ENCODE measurements at places on chromosomes 4 and X.

DNA sequence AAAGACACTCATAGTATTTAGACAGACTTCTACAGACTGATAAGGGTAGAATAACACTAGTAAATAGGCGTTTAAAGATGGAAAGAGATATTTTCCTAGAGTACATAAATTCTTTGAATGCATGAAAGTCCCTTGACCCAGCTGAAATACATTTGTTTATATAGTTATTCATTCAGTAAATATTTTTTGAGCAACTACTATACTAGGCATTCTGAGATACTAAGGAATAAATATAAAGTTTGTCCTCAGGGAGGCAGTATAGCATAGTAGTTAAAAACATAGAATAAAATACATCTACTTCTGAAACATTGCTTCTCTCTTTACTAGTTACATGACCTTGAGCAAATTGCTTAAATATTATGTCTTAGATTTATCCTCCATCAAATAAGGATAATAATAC is 27.4 kb downstream of the HMGN5 start:
- DNase-seq, result peak; percentile 2

- DNase-seq, result no peak
These were observed 30.0 kb upstream of the FGFR3 start for GRCh38 chr4:1763070-1763549.

DNA sequence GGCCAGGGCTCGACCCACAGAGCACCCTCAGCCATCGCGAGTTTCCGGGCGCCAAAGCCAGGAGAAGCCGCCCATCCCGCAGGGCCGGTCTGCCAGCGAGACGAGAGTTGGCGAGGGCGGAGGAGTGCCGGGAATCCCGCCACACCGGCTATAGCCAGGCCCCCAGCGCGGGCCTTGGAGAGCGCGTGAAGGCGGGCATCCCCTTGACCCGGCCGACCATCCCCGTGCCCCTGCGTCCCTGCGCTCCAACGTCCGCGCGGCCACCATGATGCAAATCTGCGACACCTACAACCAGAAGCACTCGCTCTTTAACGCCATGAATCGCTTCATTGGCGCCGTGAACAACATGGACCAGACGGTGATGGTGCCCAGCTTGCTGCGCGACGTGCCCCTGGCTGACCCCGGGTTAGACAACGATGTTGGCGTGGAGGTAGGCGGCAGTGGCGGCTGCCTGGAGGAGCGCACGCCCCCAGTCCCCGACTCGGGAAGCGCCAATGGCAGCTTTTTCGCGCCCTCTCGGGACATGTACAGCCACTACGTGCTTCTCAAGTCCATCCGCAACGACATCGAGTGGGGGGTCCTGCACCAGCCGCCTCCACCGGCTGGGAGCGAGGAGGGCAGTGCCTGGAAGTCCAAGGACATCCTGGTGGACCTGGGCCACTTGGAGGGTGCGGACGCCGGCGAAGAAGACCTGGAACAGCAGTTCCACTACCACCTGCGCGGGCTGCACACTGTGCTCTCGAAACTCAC is 3.6 kb downstream of the MID1IP1 start:
- DNase-seq, result no peak

- DNase-seq, result no peak
These were observed 276.3 kb downstream of the DCTD start for GRCh38 chr4:182640932-182641331.

DNA sequence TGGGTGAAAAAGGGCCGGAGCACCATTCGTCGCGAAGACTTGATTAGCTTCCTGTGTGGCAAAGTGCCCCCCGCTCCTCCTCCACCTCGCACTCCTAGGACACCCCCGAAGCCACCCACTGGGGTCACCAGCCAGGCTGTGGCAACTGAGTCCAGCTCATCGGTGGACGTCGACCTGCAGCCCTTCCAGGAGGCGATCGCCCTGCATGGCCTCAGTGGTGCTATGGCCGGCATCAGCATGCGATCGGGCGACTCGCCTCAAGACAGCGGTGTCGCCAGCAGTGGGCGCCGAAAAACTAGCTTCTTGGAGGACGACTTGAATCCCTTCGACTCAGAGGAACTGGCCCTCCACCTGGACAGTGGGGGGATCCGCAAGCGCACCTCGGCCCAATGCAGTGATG is 126.8 kb upstream of the CXorf66 start:
- no peak for DNase-seq

DNA sequence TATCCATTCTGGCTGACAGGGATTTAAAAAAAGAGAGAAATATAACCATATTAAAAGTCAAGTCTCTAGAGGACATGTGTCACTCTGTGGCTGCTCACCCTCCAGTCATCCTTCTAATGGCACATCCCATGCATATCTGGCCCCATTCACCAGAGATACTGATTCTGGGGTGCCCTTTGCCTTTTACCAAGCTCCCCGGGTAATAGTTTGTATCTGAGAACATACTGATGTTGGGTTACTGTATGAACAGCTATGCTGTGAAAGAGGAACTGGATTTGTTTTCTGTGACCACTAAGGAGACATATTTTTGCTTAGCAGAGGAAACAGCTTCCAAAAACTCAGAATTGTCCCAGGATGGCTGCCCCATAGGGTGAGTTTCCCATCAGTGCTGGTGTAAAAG is 56.0 kb downstream of the SAT1 start:
- no peak for DNase-seq

DNA sequence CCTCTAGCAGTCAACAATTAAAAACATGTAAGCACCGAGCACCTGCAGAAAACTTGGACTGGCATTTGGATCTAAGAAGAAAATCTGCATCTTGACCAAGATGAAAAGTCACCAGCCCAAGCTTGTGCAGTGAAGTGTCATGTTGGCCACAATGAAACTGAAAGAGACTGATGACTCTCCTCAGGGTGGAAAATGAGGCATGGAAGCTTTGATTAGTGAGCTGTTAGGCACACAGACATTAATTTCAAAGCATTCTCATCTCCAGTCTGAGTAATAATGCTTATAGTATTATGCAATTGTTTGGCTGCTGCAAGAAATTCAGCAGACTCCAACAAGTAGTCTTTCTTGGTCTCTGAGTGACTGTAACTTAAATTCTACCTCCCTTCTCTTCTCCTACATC is 150.1 kb downstream of the AR start:
- peak; percentile 15 for DNase-seq

GRCh38 chrX:86039625-86040568 is 7.5 kb downstream of the CHM start:
- no peak for DNase-seq

DNA sequence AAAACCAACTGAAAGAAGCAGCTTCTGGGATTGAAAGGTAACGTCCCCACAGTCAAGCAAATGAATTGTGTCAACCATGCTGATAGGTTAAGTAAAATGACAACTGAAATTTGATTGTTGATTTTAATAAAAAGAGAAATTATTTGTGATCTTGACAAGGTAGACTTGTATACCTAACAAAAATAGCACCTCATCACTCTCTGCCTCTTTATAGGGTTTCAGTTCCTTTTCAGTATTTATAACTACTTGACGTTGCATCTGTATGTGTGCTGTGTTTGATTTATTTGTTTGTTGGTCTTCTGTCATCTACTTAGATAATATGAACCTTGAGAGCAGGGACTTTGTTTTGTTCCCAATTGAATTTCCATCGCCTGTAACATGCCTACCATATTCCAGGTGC is 7.9 kb upstream of the PPP3CA start:
- DNase-seq, result no peak
